Activated B cell treated with CpG ODN at 0.5 μM for 24 hours (primary cell): ENCODE measurements at places on chromosomes 13 and 19. TPM values are rescaled to one million over a fixed set of nuclear protein-coding genes. Genes with fewer than 3 reads are reported as not detected.
A peak's percentile ranks its signal among the peaks of the same experiment; 100 is the strongest.

DNA sequence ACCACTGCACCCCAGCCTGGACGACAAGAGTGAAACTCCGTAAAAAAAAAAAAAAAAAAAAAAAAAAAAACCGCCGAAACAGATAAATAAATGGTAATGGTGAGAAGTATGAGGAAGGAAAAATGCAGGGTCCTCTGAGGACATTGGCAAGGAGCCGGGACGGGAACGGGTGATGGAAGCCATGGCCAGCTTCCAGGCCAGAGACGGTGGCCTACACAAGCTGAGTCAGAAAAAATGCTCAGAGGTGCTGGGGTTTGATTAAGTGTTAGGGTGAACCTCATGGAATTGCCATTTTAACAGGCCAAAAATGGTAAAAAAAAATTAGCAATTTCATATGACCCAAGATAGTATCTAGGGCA is 866 bp upstream of the ZSWIM4 start:
- H3K27ac ChIP-seq, result peak overlapping the region; percentile 91
- no peaks in the 10 kb centered on the region for H3K27me3 ChIP-seq
- H3K4me1 ChIP-seq, result peaks cover 34% of the 10 kb centered on the region
- H3K36me3 ChIP-seq, result no peaks in the 10 kb centered on the region
- peak overlapping the region; percentile 98 for H3K4me3 ChIP-seq
- DNase-seq, result no peak

DNA sequence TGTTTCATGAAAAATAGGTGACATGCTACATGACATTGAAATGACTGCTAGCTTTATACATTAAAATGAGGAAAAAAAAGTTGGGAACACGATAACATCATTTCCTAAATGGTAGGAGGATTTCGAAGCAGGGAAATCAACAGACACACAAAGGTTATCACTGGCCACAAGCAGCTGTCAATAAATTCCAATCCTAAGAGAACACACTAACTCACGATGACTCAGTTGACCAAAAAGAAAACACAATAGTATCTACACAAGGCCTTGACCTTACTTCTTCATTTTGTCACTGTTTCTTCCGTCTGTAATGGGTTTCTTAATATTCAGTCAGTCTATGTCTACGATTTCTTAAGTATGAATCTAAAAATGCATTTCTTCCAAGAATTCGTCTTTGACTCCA is 36.5 kb downstream of the STARD13 start:
- H3K27ac ChIP-seq, result no peak overlapping the region
- no peak for DNase-seq
- H3K27me3 ChIP-seq, result no peaks in the 10 kb centered on the region
- no peak overlapping the region for H3K4me3 ChIP-seq

DNA sequence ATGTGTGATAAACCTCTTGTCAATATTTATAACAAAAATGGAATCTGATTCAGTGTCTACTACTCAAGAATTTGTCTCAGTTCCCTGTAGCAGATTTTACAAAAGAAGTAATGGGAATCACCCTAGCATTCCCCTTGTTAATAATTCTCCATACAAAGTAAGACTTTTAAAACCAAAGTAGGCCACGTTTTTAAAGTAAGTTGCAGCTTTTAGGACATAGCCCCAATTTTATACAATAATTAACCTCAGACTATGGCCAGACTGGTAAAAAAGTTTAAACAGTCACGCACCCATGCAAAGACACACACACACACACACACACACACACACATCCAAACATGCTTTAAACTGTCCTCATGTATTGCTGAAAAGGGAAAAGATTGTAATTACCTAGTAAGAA is 589.9 kb downstream of the PCDH9 start:
- H3K27ac ChIP-seq, result peak overlapping the region; percentile 51
- H3K4me3 ChIP-seq, result no peak overlapping the region
- H3K27me3 ChIP-seq, result no peaks in the 10 kb centered on the region
- H3K36me3 ChIP-seq, result no peaks in the 10 kb centered on the region

- peaks cover 7% of the 10 kb centered on the region for H3K36me3 ChIP-seq
- peak overlapping the region; percentile 87 for H3K27ac ChIP-seq
- DNase-seq, result no peak
- H3K27me3 ChIP-seq, result no peaks in the 10 kb centered on the region
- H3K4me3 ChIP-seq, result no peak overlapping the region
- H3K4me1 ChIP-seq, result peaks cover 39% of the 10 kb centered on the region
Measured at GRCh38 chr19:2711875-2712205, 9.3 kb downstream of the DIRAS1 start.

- DNase-seq, result no peak
- H3K4me3 ChIP-seq, result no peak overlapping the region
- H3K4me1 ChIP-seq, result no peaks in the 10 kb centered on the region
- H3K27me3 ChIP-seq, result peaks cover 7% of the 10 kb centered on the region
- no peaks in the 10 kb centered on the region for H3K36me3 ChIP-seq
- no peak overlapping the region for H3K27ac ChIP-seq
Measured at GRCh38 chr13:51996641-51997040, 14.6 kb downstream of the ATP7B start.

GRCh38 chr13:100658363-100658762 is 16.2 kb downstream of the TMTC4 start:
- peaks cover 48% of the 10 kb centered on the region for H3K36me3 ChIP-seq
- DNase-seq, result no peak
- peak overlapping the region; percentile 43 for H3K27ac ChIP-seq
- no peak overlapping the region for H3K4me3 ChIP-seq

Gene ZNF470
- total RNA-seq, result 5.9 and 6.4 TPM in 2 replicates

Gene UGGT2
- 4.9 and 6.5 TPM in 2 replicates for total RNA-seq

Gene WDR88
- total RNA-seq, result 0.51 TPM in 1 of 2 replicates, not detected in the other
